ENCODE measurements at places on chromosomes 16 and 17.

DNA sequence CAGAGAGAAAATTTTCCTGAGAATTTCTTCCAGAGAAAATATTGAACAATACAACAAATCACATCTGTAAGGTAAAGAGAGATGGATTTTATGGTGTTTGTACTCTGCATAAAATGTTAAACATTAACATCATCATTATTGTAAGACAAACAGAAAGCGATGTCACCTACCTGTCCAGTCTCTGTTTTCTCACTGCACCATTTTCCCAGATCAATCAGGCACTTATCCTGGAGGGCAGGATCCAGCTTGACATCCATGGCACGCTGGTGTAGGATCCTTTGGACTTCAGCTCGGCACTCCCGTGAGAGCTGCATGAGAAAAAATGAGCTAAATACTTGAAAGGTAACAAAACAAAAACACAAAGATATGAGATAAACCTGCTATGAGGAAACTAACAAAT, 55.9 kb upstream of the CLEC18B start:
- DNase-seq = no peak

DNA sequence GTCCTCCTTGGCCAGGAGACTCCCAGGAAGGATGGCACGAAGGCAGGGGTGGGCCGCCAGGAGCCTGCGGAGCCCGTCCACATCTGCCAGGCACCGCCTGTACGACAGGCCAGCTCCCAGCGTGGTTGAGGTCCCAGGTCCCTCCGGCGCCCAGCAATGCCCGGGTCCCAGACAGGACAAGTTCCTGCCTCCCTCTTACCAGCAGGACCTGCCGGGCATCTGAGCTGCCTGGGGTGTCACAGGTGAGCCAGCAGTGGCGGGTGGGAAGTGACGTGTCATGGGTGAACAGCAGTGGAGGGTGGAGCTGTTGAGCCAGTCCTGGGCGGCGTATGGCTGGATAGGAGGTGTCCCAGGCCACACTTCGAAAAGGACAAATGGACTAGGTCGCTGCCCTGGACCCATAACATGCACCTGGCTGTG, 15.7 kb upstream of the BAHCC1 start:
- DNase-seq = no peak

GRCh38 chr16:76059186-76059585, 218.0 kb upstream of the CNTNAP4 start:
- DNase-seq = no peak

- DNase-seq = no peak
These were observed 28.6 kb downstream of the OSBPL7 start for GRCh38 chr17:47792979-47793378.

Measured in hematopoietic multipotent progenitor cell (in vitro differentiated cells).